Fibroblast of skin of scalp (primary cell): ENCODE measurements at places on chromosomes 6 and 20.

GRCh38 chr20:50575865-50576720 lies 65.9 kb downstream of the PTPN1 start:
- DNase-seq: peak; percentile 49

DNA sequence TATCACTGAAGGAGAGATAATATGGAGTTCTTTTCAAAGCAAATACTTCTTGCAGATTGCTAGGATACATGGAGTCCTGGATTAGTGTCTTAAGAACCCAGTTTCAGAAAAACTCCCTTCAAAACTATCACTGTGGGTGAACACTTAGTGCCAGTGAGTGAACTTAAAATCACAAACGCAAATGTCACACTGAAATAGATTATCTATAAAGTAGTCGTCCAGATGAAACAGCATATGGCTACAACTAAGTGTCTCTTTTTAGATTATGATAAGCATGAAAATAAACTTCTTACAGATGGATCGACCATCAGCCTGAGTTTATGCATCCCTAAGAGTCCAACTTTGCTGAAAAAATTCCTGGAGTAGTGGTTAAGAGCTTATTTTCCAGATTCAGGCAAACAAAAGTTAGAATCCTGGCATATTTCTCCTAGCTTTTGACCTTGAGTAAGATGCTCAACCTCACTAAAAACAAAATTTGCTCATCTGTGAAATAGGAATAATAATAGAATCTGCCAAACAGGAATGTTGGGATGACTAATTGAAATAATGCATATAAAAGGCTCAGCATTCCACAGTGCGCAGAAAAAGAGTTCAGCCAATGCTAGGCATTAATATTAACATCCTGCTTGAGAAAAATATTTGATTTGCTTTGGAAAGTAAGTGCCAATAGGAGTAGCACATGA lies 70.4 kb downstream of the DOK5 start:
- peak; percentile 93 for DNase-seq

DNA sequence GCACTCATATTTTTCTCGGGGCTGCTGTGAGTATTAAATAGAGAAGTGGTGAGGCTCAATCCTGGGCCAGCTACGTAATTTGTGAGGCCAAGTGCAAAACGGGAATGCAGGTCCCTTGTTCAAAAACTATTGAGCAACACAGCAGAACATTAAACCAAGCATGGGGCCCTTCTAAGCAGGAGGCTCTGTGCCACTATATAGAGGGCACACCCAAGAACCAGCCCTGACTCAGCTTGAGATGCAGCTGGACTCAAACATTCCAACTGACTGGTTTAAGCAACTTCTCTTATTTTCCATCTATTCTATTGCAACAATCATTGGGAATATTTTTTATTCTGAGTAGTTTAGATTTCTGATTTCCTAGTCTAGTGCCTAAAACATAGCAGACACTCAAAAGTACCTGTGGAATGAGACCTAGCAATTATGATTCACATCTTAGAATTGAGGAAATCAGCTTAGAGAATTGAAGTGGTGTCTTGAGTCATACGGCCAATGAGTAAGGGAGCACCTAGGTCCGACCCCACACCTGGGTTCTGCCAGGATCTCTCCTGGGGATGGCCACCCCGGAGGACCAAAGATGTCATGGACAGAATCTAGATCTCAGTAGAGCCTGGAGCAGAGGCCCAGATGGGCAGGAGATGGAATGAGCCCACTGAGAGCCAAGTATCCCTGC lies 1.3 kb downstream of the SIRPB2 start:
- DNase-seq: no peak

DNA sequence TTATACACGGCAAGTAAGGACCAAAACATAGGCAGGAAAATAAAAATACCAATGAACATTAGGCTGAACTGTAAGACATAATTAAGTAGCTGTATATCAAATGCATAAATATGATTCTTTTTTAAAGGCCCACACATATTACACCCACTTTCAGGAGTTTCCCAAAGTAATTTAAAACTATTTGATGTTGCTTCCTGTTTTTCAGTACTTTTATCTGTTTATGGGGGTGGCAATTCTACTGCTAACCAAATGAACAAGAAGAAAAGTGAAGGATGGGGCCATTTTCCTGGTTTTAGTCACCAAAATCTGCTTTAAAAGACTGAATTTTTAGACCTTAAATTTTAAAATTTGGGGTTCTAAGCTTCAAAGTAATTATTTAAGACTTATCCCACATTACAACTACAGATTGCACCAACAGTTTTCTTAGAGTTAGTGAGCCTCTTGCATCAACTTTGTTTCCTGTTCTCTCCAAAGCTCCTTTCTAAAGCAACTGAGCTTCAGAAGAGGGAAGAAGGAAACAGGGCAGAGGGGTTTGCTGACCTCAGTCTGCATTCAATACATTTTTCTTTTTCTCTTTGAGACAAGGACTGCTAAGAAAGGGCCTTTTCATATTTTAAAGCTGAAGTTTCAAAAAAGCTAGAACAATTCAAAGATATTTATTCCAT lies 191.0 kb downstream of the BACH2 start:
- DNase-seq: no peak

- no peak for DNase-seq
These were observed 19.3 kb upstream of the BACH2 start for GRCh38 chr6:90315986-90316385.

DNA sequence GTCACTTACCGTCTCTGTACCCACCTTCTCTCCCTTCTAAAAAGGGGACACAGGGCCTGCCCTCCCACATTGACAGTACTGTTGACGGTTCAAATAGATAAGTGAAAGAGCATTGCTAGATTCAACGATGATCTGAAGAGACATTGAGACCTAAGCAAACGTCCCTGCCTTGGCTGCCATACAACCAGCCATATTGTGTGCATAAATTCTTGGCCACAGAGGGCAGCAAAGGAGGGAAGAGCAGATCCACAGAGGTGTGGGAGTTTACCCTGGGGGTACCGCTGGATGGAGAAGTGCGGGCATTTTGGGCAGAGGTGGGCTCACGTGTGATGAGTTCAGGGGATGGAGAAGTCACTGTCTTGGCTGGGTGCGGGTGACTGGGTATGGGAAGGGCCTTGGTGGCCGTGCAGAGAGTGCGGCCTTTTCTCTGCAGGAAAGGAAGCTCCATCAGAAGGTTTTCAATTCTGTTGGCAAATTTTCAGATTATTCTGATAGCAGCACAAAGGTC lies 85.6 kb downstream of the POPDC3 start:
- no peak for DNase-seq

- DNase-seq: no peak
These were observed 105.4 kb upstream of the NFATC2 start for GRCh38 chr20:51647674-51648570.

DNA sequence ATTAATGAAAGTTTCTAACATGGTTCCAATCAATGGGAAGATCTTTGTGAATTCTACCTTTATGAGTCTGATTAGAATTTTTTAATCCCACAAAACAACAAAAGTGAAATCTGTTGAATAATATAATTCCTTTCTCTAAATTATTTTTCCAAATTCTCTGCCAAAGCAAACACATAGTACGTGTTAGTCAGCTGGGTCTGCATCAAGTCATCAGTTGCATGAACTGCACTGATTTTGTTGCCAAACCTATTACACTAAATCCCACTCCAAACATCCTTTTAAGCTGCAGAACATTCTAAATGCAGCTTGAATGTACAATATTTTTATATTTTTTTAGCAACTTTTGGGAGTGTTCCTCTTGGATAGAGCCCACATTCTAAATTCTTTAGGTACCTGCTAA lies 199.0 kb upstream of the HSF2 start:
- DNase-seq: peak; percentile 24

GRCh38 chr6:150857945-150858308 lies 7.6 kb upstream of the MTHFD1L start:
- DNase-seq: no peak
